ENCODE measurements at places on chromosomes 13 and 19.

GRCh38 chr13:78198419-78198818, 279.8 kb upstream of the EDNRB start:
- DNase-seq = no peak

GRCh38 chr13:108082481-108082880, 132.9 kb downstream of the LIG4 start:
- no peak for DNase-seq

- DNase-seq = peak; percentile 15
Measured at GRCh38 chr13:20525144-20525600, 485 bp downstream of the CRYL1 start.

- DNase-seq = no peak
Measured at GRCh38 chr13:49550942-49551644, 34.3 kb downstream of the RCBTB1 start.

GRCh38 chr13:75803164-75803611, 167.1 kb downstream of the LMO7 start:
- DNase-seq = no peak

GRCh38 chr19:7349961-7350711, 1.4 kb downstream of the ARHGEF18 start:
- no peak for DNase-seq

- DNase-seq = peak; percentile 56
Measured at GRCh38 chr13:101127741-101128353, 288.5 kb downstream of the NALCN start.

GRCh38 chr13:35470671-35471661, 5.5 kb downstream of the MAB21L1 start:
- DNase-seq = peak; percentile 80

DNA sequence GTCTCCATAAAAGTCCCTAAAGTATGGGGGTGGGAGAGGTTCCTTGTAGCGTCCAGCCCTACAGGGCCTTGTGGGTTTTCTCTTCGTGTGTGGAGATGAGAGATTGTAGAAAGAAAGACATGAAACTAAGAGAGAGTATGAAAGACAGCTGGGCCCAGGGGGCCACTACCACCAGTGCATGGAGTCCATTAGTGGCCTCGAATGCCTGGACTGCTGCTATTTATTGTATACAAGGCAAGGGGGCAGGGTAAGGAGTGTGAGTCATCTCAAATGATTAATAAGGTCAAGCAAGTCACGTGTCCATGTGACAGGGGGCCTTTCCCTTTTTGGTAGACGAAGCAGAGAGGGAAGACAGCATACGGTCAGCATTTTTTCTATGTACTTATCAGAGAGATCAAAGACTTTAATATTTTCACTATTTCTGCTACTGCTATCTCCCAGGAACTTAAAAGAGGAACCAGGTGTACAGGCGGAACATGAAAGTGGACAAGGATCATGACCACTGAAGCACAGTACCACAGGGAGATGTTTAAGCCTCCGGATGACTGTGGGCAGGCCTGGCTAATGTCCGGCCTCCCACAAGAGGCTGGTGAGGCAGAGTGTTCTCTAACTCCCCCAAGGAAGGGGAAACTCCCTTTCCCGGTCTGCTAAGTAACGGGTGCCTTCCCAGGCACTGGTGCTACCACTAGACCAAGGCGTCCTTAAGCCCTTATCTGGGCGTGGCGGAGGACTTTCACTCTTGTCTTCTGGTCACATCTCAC, 25.5 kb downstream of the FGF21 start:
- DNase-seq = peak; percentile 64

- DNase-seq = no peak
Measured at GRCh38 chr13:67568205-67568604, 338.1 kb upstream of the PCDH9 start.

DNA sequence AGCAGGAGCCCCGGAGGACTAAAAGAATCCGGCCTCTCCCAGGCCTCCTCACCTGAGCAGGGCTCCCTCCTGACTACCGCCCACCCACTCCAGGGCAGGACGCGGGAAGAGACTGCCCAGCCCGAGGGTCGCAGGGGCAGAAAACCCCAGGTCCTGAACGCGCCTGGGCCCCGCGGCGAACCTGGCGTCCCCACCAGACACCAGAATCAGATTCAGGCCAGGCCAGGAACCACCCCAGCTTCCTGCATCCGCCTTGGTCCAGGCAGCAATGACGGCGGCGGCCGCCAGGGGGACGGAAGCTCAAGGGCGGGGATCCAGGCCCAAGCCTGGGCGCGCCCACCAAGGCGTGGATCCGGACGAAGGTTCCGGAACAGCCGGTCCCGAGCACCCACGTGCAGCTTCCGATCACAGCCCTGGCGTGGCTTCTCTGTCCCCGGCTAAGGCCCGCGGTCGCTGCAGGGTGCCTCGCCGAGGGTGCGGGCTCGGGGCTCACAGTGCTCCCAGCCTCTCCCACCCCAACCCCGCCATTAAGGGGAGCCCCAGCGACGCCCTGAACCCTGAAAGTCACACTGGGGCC, 3.6 kb downstream of the LGALS7 start:
- DNase-seq = peak; percentile 68

- peak; percentile 30 for DNase-seq
Measured at GRCh38 chr13:50543782-50544181, 299.7 kb downstream of the DLEU7 start.

DNA sequence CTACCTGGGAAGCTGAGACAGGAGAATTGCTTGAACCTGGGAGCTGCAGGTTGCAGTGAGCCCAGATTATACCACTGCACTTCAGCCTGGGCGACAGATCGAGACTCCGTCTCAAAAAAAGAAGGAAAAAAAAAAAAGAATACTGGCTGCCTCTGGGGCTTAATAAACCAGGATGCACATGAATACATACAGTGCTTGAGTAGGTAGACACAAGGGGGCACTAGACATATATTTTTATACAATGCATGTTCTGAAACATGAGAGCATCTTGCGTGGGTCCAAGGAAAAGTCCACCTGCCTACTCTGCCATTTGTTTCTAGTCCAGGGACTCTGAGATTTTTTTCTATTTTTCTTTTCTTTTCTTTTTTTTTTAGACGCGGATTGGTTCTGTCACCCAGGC, 31.2 kb downstream of the KEAP1 start:
- peak; percentile 46 for DNase-seq

GRCh38 chr19:4768934-4769777, 22.4 kb upstream of the FEM1A start:
- DNase-seq = peak; percentile 76

DNA sequence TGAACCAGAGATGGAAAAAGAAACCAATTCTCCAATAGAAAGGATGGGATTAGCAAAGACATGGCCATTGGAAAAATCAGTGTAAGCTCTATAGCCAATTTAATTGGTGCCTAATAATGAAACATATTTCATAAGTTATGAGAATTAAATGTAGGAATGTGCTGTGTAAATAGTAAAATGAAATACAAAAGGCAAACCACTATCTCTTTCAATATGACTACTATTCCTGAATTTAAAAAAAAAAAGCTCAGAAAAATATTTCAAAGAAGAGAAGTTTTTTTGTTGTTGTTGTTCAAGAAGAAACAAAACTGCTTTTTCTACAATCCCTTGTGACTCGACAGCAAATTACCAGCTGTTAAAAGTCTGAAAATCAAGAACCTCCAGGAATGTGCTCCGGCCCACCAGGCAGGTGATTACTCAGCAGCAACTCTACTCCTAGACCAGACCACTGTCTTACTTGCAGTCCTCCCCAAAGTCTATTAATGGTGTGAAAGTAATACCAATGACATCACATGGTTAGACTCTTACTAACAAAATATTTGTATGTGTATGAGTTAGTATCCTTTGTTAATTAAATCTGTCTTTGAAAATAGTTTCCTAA, 362.4 kb downstream of the KCTD12 start:
- DNase-seq = no peak

DNA sequence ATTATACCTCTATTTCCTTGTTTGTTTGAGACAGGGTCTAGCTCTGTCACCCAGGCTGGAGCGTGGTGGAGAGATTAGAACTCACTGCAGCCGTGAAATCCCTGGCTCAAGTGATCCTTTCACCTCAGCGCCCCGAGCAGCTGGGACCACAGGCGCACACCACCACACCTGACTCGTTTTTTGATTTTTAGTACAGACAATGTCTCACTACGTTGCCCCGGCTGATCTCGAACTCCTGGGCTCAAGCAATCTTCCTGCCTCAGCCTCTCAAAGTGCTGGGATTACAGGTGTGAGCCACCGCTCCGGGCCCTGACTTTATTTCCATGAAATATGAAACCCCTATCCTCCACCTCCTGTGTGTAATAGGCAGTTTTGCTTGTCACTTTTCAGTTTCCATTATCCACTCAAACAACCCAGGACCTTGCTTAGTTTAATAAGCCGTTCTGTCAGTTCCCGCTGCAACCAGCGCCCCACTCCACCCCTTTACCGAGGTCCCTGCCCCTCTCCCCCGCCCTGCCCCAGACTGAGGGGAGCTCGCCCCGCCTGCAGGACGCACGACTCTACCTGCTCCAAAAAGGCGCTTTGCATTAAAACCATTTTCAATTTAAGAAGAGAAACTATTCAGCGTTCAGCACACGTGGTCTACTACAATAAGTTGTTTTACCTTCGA, 16.9 kb downstream of the ZNF816 start:
- DNase-seq = no peak

DNA sequence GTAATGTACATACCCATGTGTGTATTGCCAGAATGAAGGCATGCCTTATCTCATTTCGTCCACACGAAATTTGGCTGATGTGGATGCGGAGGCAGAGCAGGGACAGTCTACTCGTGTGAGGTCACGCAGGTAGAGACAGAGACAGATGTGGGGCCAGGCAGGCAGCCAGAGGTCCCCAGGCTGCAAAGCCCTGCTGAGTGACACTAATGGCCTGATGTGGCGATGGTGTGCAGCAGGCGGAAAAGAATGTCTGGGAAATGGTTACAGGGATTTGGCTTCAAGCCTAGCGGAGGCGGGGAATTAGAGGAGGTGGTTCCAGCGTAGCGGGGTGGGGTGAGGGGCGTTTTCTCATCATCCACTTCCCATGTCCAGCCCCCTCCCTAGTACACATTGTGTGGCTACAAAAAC, 4.2 kb upstream of the IZUMO2 start:
- no peak for DNase-seq

DNA sequence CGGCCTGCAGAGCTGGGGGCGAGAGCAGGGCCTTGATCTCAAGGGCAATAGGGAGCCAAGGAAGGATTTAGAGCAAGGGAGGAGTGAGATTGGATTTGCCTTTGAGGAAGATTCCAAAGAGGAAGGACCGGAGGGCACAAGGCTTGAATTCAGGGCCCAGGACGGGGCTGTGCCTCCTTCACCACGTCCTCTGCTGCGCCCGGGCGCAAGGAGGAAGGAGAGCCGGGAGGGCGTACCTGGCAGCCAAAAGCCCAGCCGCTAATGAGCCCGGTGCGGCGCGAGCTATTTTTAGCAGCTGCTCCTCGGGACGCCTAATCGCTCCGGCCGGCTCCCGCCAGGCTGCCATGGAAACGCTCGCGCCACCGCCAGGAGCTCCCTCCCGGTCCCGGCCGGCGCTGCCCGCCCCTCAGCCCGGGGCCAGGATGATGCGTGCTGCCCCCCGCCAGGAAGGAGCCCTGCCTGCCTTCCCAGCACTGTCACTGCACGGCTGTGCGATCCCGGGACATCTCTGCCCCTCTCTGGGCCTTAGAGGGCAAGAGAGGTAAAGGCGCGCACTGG, 31.3 kb downstream of the TINCR start:
- DNase-seq = peak; percentile 23

DNA sequence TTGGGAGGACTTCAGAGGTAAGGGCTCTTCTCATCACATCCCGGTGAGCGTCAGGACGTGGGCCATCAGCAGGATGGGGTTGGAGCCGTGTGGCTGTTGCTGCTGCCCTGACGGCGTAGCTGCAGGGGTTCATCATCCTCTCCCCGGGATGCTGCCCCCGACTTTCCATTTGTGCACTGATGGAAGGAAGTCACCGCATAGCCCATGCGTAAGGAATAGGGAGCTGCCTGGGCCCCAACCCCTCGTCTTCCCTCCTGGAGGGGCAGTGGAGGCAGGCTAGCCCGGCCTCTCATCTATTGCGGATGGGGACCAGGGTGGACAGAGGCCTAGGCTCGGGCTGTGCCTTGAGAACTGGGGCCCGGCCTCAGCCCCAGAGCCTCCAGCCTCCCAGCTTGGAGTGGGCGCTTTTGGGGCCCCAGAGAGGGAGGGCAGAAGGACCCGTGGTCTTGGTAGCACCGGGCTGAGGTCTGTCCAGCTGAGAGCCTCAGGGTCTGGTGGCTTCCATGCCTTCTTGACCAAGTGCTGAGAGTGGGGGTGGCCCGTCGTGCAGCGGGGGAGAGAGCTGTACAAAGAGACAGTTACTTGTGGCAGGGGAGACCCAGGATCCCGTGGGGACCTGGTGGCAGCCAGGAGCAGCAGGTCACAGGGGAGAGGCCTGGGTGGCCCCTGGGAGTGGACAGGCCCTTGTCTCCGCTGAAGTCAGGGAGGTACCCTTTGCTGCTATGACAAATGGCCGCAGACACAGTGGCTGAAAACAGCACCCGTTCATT, 44.0 kb downstream of the KDM4B start:
- no peak for DNase-seq

GRCh38 chr19:43735957-43736356, 18.8 kb downstream of the SMG9 start:
- peak; percentile 45 for DNase-seq

DNA sequence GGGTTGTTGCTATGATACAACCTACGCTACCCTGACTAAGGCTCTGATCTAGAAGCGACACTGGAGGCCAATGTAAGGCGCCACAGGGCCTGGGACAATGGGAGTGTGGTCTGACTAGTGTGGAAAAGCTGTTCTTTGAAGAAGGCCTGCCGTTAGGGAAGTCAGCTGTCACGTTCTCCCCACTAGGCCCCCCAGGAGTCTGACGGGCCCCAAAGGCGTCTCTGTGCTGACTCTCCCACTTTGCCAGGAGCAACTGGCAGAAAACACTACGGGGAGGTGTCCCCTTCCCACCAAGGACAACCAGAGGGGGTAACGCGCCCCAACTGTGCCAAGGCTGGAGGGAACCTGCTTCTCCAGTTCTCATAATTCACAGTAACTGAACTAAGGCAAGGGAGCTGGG, 25.3 kb upstream of the EIF3G start:
- DNase-seq = no peak

DNA sequence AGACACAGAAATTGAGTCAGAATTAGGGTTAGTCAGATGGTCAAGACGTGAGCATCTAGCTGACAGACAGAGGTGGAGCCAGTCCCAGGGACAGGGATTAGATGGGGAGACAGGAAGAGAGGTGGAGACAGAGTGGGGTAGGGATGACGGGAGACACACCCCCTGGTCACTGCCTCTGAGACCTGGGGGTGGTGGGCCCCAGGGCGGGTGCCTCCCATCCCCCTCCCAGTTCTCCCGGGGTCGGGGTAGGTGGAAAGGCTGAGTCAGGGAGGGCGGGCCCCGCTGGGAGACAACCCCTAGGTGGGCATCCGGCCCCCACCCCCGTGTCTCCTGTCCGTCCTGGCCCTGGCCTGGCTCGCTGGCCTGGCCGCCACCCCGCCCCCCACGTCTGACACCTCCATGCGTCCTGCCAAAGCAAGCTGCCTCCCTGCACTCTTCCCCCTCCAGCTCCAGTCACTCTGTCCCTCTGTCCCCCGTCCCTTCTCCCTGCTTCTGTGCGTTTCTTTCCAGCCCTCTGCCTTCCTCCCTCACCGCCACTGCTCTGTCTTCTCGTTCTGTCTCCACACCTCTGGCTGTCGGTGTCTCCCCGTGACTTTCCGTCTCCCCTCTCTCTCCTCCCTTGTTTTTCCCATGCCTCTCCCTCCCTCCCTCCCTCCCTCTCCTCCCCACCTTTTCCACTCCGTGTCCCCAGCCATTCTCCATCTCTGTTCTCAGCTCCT, 15.1 kb downstream of the CCDC97 start:
- DNase-seq = peak; percentile 78

All from EL (cell line).